ENCODE measurements at places on chromosomes 3 and 15. TPM values are rescaled to one million over a fixed set of nuclear protein-coding genes. Genes with fewer than 3 reads are reported as not detected.

GRCh38 chr15:70833861-70834765 is 19.8 kb downstream of the LARP6 start:
- H3K4me1 ChIP-seq: peaks cover 12% of the 10 kb centered on the region
- DNase-seq: no peak
- no peak overlapping the region for H3K4me3 ChIP-seq
- H3K36me3 ChIP-seq: peaks cover 18% of the 10 kb centered on the region
- H3K27me3 ChIP-seq: no peaks in the 10 kb centered on the region
- H3K27ac ChIP-seq: no peak overlapping the region

GRCh38 chr3:150349314-150350097 is 58.6 kb upstream of the TSC22D2 start:
- peak overlapping the region; percentile 92 for H3K27ac ChIP-seq
- H3K36me3 ChIP-seq: no peaks in the 10 kb centered on the region
- H3K27me3 ChIP-seq: no peaks in the 10 kb centered on the region
- no peak for DNase-seq

DNA sequence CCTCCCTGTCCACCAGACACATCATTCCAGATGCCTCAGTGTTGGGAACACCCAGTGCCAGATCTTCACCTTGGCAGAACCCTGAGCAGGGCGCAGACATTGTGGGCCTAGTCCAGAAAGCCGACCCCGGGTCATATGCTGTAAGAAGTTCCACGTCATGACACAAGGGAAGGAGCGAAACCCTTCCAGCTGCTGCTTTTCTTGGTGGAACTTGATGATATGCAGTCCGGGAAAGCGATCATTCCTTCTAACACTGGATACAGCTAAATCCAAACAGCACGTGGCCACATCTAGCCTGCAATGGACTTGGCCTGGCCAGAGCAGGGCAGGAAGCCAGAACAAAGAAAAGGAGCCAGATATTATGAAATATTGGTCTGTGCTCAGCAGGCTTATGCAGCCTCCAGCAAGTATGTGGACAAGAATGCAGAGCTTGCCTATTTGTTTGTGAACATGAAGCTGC is 22.0 kb downstream of the GASK1A start:
- H3K4me3 ChIP-seq: no peak overlapping the region
- peaks cover 34% of the 10 kb centered on the region for H3K4me1 ChIP-seq
- H3K27me3 ChIP-seq: no peaks in the 10 kb centered on the region
- no peak overlapping the region for H3K27ac ChIP-seq
- no peaks in the 10 kb centered on the region for H3K36me3 ChIP-seq

DNA sequence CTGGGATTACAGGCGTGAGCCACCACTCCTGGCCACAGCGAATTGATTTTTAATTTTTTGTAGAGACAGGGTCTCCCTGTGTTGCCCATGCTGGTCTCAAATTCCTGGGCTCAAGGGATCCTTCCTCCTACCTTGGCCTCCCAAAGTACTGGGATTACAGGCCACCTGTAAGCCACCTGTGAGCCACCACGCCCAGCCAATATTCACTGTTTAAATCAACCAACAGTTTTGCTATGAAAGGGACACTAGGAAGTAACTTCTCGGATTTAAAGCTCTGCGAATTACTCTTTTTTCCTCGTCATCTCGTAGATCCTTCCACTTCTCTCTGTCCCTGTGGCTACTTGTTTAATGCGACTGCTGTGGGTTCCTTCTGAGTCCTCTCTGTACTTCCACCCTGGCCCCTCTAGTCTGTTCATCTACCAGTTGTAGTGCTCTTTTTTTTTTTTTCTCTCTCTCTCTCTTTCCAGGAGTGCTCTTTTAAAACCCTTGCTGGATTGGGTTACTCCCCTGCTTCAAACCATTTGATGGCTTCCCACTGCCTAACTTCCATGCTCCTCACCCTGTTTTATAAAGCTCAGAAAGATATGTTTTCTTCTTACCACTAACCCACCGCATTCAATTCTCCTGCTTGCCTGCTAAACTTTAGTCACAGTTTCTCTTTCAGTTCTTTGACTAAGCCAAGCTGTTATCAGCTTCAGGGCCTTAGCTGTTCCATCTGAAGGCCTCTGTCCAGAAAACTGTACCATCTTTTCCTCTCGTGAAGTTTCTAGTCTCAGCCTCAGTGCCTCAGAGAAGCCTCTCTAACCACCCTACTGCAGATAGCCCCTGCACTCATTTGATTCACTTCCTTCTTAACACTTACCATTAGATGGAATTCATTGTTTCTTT is 12.4 kb downstream of the RTF1 start:
- H3K4me3 ChIP-seq: no peak overlapping the region
- no peak for DNase-seq
- H3K27me3 ChIP-seq: no peaks in the 10 kb centered on the region
- no peaks in the 10 kb centered on the region for H3K4me1 ChIP-seq
- no peak overlapping the region for H3K27ac ChIP-seq

DNA sequence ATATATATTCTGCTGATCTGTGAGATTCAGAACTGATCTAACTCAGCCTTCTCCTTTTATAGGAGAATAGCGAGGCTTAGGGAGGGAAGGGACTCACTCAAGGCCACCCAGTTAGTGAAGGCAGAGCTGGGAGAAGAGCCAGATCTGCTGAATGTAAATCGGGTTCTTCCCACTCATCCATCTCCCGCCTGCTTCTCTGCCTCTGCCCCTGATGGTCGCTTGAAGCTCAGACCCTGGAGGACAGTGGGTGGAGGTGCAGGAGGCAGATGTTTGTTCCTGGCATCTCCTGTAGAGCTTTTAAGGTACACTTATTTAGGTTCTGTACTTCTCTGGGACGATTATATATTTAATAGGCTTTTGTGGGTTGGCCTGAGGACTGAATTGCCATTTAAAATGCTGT is 4.3 kb downstream of the PDIA5 start:
- no peak overlapping the region for H3K4me3 ChIP-seq
- DNase-seq: no peak
- no peaks in the 10 kb centered on the region for H3K36me3 ChIP-seq
- peaks cover 34% of the 10 kb centered on the region for H3K4me1 ChIP-seq

- H3K4me3 ChIP-seq: no peak overlapping the region
- H3K27me3 ChIP-seq: no peaks in the 10 kb centered on the region
- DNase-seq: no peak
- H3K36me3 ChIP-seq: peaks cover 6% of the 10 kb centered on the region
These were observed 108.4 kb downstream of the OXNAD1 start for GRCh38 chr3:16373341-16373946.

Gene GRM2
- total RNA-seq: 0.77 TPM

GRCh38 chr3:157438194-157438730 is 1.6 kb downstream of the PTX3 start:
- peak overlapping the region; percentile 20 for H3K4me3 ChIP-seq
- H3K27me3 ChIP-seq: no peaks in the 10 kb centered on the region
- DNase-seq: peak; percentile 66
